Right lobe of liver (tissue), 6 donors: ENCODE measurements at places on chromosomes 4 and X. TPM values are rescaled to one million over a fixed set of nuclear protein-coding genes. Genes with fewer than 3 reads are reported as not detected.

The RAB41 gene
- not detected for total RNA-seq

The MAOA gene
- 99.1 TPM for total RNA-seq

The FAM53A gene
- 2.1 TPM for total RNA-seq

The PDGFRA gene
- 13.1 TPM for total RNA-seq

The NKRF gene
- total RNA-seq, result 4.3 TPM

The NWD2 gene
- total RNA-seq, result not detected

The PDGFC gene
- total RNA-seq, result 8.7 TPM

The EPGN gene
- total RNA-seq, result not detected

The NLGN3 gene
- total RNA-seq, result 0.18 TPM

The CCSER1 gene
- total RNA-seq, result 0.44 TPM

The TRIM60 gene
- total RNA-seq, result not detected

- H3K4me3 ChIP-seq, result no peak overlapping the region
- no peaks in the 10 kb centered on the region for H3K4me1 ChIP-seq
- no peaks in the 10 kb centered on the region for H3K27me3 ChIP-seq
- no peak for DNase-seq
- H3K36me3 ChIP-seq, result no peaks in the 10 kb centered on the region
Measured at GRCh38 chr4:182190306-182190705, 52.9 kb upstream of the TENM3 start.

DNA sequence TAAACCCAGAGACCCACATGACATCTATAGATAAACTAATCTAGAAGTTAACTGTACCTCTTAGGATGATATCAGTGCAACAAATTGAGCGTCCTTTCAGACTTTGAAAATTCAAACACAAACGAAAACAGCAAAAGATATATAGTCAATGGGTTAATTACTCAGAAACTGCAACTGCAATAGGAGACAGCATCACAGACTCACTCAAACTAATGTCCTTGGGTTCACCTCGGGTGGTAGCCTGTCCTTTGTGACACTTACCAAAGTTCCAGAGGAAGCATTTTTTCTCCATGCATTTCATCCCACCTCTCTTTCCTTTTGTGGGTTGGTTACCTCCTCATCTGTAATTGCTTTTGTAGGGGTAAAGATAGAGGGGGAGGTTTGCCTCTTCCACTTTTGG is 9.7 kb downstream of the GC start:
- H3K4me1 ChIP-seq, result no peaks in the 10 kb centered on the region
- DNase-seq, result no peak
- peak overlapping the region; percentile 25 for H3K4me3 ChIP-seq
- H3K27ac ChIP-seq, result peak overlapping the region; percentile 65

- DNase-seq, result no peak
- H3K27me3 ChIP-seq, result no peaks in the 10 kb centered on the region
- no peaks in the 10 kb centered on the region for H3K4me1 ChIP-seq
Measured at GRCh38 chr4:22522706-22523501, 7.0 kb upstream of the ADGRA3 start.

- H3K36me3 ChIP-seq, result no peaks in the 10 kb centered on the region
- no peak overlapping the region for H3K27ac ChIP-seq
- DNase-seq, result no peak
- H3K27me3 ChIP-seq, result no peaks in the 10 kb centered on the region
- H3K4me1 ChIP-seq, result no peaks in the 10 kb centered on the region
Measured at GRCh38 chrX:28225513-28225912, 244.3 kb upstream of the DCAF8L1 start.

- H3K27ac ChIP-seq, result no peak overlapping the region
- no peaks in the 10 kb centered on the region for H3K27me3 ChIP-seq
- DNase-seq, result no peak
- H3K4me1 ChIP-seq, result no peaks in the 10 kb centered on the region
- no peaks in the 10 kb centered on the region for H3K36me3 ChIP-seq
Measured at GRCh38 chr4:93870876-93871458, 42.4 kb downstream of the ATOH1 start.

GRCh38 chrX:131907488-131908314 is 115.4 kb upstream of the STK26 start:
- no peaks in the 10 kb centered on the region for H3K4me1 ChIP-seq
- H3K27ac ChIP-seq, result no peak overlapping the region
- H3K27me3 ChIP-seq, result no peaks in the 10 kb centered on the region
- peak; percentile 43 for DNase-seq
- H3K36me3 ChIP-seq, result no peaks in the 10 kb centered on the region
- H3K4me3 ChIP-seq, result no peak overlapping the region

DNA sequence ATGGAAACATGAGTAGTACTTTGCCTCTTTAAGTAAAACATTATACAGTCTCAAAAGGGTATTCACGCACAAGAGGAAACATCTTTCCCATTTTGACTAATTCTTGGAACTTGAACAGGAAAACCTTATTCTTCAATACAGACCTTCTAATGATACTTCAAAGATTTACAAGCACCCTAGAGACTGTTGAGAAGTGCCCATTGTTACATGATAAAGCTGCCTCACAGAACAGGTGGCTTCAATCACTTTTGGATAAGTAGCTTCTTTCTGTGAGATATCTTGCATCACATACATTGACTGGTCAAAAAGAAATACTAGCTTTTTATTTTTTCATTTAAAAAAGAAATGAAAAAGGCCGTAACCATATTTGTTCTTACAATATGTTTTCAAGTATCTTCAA is 219.4 kb downstream of the EPHA5 start:
- H3K27me3 ChIP-seq, result no peaks in the 10 kb centered on the region
- H3K27ac ChIP-seq, result no peak overlapping the region
- no peak for DNase-seq

DNA sequence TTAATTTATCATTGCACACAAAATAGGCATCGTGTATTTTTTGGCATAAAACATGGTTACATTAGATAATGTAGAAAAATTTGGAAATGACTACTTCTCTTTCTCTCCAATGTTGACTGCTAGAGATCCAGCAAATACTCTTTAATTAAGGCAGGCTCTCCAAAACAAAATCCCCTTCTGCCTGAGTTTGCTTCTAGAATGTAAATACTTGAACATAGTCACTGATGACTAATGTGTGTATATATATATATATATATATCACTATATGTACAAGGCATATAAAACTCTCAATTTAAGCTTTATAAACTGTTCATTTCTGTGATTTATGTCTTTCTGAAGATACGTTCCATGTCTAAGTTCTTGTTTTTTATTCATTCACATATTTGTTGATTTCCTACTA is 67.2 kb upstream of the CAMK2D start:
- H3K36me3 ChIP-seq, result no peaks in the 10 kb centered on the region
- no peaks in the 10 kb centered on the region for H3K27me3 ChIP-seq
- no peak for DNase-seq
- H3K4me1 ChIP-seq, result no peaks in the 10 kb centered on the region
- no peak overlapping the region for H3K4me3 ChIP-seq
- no peak overlapping the region for H3K27ac ChIP-seq

DNA sequence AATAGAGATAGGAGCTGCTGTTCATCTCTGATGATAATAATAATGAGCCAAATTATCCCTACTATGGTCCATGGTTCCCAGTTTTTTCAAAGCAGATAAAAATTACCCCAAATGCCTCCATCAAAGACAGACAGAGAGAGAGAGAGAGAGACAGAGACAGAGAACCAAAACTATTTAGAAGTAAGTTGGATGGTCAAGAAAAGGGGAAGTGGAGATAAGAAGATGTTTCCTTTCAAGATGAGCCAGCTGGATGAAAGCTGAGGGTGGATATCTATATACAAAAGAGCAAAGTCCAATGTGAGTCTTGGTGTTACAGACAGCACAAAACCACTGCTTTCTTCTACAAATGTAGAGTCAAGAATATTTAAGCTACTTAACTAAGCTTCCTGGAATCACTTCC is 173.9 kb downstream of the GRIA3 start:
- no peak overlapping the region for H3K27ac ChIP-seq
- H3K4me1 ChIP-seq, result no peaks in the 10 kb centered on the region
- no peaks in the 10 kb centered on the region for H3K36me3 ChIP-seq
- H3K27me3 ChIP-seq, result no peaks in the 10 kb centered on the region

GRCh38 chr4:44704673-44705072 is 21.7 kb downstream of the GNPDA2 start:
- H3K27ac ChIP-seq, result no peak overlapping the region
- no peak for DNase-seq
- no peaks in the 10 kb centered on the region for H3K4me1 ChIP-seq
- H3K4me3 ChIP-seq, result no peak overlapping the region
- H3K27me3 ChIP-seq, result no peaks in the 10 kb centered on the region

- no peaks in the 10 kb centered on the region for H3K36me3 ChIP-seq
- DNase-seq, result no peak
- no peaks in the 10 kb centered on the region for H3K4me1 ChIP-seq
- no peak overlapping the region for H3K4me3 ChIP-seq
- no peaks in the 10 kb centered on the region for H3K27me3 ChIP-seq
Measured at GRCh38 chr4:17884063-17884462, 73.3 kb downstream of the NCAPG start.

GRCh38 chr4:159504684-159505083 is 401.8 kb downstream of the RAPGEF2 start:
- H3K27me3 ChIP-seq, result no peaks in the 10 kb centered on the region
- DNase-seq, result peak; percentile 86
- H3K4me3 ChIP-seq, result no peak overlapping the region
- no peaks in the 10 kb centered on the region for H3K36me3 ChIP-seq
- peaks cover 13% of the 10 kb centered on the region for H3K4me1 ChIP-seq

- no peak for DNase-seq
- H3K4me1 ChIP-seq, result peaks cover 4% of the 10 kb centered on the region
- H3K4me3 ChIP-seq, result no peak overlapping the region
- H3K27me3 ChIP-seq, result no peaks in the 10 kb centered on the region
- H3K36me3 ChIP-seq, result no peaks in the 10 kb centered on the region
Measured at GRCh38 chr4:68346461-68346860, 3.4 kb downstream of the YTHDC1 start.

- no peaks in the 10 kb centered on the region for H3K4me1 ChIP-seq
- no peak overlapping the region for H3K27ac ChIP-seq
- H3K27me3 ChIP-seq, result no peaks in the 10 kb centered on the region
- DNase-seq, result no peak
- H3K36me3 ChIP-seq, result no peaks in the 10 kb centered on the region
Measured at GRCh38 chrX:7263330-7263729, 115.4 kb upstream of the PUDP start.

DNA sequence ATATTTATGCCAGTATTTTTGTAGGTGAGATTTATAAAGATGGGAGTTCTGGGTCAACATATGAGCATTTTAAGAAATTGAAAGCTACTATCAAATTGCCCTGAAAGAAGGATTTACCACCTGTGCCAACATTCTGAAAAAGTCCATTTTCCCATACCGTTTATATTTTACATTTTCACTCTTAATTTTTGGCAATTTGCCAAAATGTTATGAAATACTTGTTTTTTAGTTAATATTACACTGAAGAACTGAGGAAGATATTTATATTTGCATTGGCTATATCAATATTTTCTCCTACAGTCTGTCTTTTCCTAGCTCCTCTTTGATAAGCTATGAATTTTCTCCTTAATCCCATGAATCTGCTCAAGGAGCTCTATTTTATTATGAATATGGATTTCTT is 52.4 kb downstream of the DCHS2 start:
- H3K4me1 ChIP-seq, result no peaks in the 10 kb centered on the region
- no peak overlapping the region for H3K4me3 ChIP-seq
- no peak overlapping the region for H3K27ac ChIP-seq
- no peaks in the 10 kb centered on the region for H3K36me3 ChIP-seq

DNA sequence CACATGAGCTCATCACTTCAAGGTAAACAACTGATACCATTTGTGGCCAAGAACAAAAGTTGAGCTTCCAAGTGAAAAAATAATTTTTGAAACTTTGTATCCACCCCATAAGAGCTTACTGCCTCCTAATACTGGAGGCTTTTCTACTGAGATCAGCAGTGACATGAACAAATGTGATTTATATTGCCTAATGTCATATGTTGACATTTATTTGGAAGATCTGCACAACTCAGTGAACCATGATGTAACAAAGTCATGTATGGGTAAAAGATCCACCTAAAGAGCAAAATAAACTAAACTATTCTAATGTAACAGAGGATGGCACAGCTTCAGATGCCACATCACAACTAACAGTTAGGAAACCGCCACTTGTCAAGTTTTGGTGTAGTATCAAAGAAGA is 65.8 kb downstream of the AFAP1 start:
- no peaks in the 10 kb centered on the region for H3K4me1 ChIP-seq
- DNase-seq, result no peak
- no peaks in the 10 kb centered on the region for H3K27me3 ChIP-seq
- no peak overlapping the region for H3K27ac ChIP-seq
- H3K36me3 ChIP-seq, result no peaks in the 10 kb centered on the region
- no peak overlapping the region for H3K4me3 ChIP-seq

DNA sequence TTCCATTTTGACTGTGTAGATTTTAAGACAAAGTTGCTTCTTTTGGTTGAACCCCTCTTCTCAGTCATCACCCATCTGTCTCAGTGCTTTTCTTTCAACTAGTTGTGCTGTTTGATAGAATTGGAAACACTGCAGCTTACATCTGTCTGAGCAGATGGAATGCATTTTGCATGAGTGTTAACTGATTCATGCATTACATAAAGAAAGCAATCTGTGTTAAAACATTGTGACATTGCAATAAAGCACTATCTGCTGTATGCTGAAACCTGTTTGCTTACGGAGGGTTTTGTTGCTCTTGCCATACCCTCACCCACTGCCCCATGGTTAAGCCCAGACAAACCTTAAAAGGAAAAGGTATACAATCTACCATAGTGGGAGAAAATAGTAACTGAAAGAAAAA is 47.4 kb downstream of the NRK start:
- no peak overlapping the region for H3K27ac ChIP-seq
- H3K36me3 ChIP-seq, result no peaks in the 10 kb centered on the region
- H3K27me3 ChIP-seq, result no peaks in the 10 kb centered on the region
- H3K4me1 ChIP-seq, result no peaks in the 10 kb centered on the region

DNA sequence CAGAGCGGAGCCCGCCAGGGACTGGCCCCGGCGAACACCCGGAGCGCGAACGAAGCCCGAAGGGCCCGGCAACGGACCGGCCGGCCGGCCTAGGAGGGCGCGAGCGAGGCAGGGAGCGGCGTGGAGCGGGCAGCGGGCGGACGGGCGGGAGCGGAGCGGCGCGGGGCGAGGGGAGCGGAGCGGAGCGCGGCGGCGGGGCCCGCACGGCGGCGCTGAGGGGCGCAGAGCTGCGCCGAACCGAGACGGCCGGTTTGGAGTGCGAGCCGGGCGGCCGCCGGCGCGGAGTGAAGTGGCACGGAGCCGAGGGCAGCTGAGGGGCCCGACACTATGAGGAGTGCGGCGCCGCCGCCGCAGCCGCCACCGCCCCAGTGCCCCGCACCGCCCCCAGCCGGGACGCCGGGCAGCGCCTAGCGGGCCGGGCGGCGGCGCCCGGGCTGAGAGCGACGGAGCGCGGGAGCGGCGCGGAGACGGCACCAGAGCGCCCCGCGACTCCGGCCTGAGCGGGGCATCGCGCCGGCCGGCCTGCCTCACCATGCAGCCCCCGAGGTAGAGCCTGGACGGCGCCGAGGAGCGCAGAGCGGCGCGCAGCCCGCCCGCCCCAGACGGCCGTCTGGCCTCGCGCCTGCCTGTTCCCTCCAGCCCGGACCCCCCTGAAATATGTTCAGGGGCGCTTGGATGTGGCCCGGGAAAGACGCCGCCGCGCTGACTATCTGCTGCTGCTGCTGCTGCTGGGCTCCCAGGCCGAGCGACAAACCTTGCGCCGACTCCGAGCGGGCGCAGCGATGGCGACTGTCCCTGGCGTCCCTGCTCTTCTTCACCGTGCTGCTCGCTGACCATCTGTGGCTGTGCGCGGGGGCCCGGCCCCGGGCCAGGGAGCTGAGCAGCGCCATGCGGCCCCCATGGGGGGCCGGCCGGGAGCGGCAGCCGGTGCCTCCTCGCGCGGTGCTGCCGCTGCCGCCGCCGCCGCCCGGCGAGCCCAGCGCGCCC is 793 bp downstream of the NALF2 start:
- no peak for DNase-seq
- no peaks in the 10 kb centered on the region for H3K4me1 ChIP-seq
- peak overlapping the region; percentile 36 for H3K4me3 ChIP-seq
- H3K36me3 ChIP-seq, result no peaks in the 10 kb centered on the region
- H3K27me3 ChIP-seq, result no peaks in the 10 kb centered on the region
